HuH-7 (cell line): ENCODE measurements at places on chromosomes 1 and 21.

DNA sequence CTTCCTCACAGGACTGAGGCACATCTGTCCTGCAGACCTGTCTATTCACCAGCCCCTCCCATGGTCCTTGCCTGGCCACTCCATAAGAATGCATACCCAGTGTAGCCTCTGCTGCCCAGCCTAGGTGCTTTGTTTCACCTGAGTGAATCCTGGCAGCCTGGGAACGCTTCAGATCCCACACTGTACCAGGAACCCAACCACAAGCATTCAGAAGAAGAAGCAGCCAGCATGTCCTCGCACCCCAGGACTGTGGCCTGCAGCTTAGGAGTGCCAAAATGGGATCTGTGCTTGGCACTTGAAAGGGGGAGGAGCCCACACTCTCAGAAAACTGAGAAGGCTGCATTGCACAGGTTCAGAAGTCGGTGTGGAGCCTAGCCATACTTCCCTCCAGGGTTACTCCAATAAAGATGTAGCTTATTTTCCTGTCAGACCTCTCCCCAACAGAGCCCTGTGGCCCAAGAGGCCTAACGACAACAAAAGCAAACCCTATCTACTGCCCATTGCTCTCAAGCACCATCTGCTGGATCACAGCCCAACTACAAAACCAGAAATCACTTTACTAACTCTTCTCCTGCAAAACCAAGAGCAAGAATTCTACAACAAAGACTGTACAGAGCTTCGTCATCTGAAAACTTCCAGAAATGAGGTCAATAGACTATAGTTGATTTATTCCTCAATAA, 923.1 kb upstream of the NEGR1 start:
- peak; percentile 9 for DNase-seq

GRCh38 chr1:94714152-94714551, 106.0 kb upstream of the SLC44A3 start:
- DNase-seq, result no peak

- no peak for DNase-seq
These were observed 47.7 kb downstream of the MEF2D start for GRCh38 chr1:156452907-156453306.

- no peak for DNase-seq
These were observed 550 bp upstream of the PTBP2 start for GRCh38 chr1:96721053-96721415.

GRCh38 chr1:159921700-159922504, 3.4 kb downstream of the TAGLN2 start:
- DNase-seq, result no peak
